ENCODE measurements at places on chromosomes 1 and 21.
A peak's percentile ranks its signal among the peaks of the same experiment; 100 is the strongest.

GRCh38 chr1:37890378-37891014 is 31.1 kb upstream of the MTF1 start:
- DNase-seq, result peak; percentile 29

- no peak for DNase-seq
These were observed 41.8 kb downstream of the ZNF281 start for GRCh38 chr1:200367841-200368534.

- no peak for DNase-seq
These were observed 44.7 kb upstream of the LYPLAL1 start for GRCh38 chr1:219128957-219129356.

DNA sequence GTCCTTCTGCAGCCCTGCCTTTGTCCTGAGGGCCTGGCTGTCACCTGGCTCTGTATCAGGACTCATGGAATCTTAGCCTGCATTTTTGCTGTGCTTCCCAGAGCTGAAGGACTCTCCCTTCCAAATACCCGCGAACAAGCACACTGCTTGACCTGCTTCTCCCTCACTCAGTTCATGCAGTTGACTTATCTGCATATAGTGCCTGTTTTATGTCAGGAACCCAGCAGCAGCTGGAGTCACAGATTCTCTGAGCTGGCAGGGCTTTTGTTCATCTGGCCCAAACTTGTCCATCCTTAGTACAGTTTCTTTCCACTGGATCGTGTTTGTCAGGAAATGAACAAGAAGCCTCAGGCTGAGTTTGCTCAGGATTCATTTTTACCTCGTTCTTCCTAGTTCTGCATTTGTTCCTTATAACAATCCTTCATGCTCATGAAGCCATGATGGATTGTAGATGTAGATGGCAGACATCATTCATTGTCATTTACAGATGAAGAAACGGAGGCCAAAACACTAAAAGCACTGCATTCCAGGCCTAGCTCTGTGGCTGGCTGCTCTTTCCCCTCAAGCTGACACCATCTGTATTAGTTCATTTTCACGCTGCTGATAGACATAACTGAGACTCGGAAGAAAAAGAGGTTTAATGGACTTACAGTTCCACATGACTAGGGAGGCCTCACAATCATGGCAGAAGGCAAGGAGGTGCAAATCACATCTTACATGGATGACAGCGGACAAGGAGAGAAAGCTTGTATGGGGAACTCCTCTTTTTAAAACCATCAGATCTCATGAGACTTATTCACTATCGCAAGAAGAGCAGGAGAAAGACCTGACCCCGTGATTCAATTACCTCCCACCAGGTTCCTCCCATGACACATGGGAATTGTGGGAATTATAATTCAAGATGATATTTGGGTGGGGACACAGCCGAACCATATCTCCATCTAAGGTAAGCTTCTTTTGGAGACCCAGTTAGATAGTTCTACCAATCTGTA is 150.9 kb downstream of the HIVEP3 start:
- no peak for DNase-seq

- DNase-seq, result no peak
These were observed 136.8 kb downstream of the GABPA start for GRCh38 chr21:25871566-25871965.

- DNase-seq, result no peak
These were observed 7.1 kb upstream of the SSBP3 start for GRCh38 chr1:54413295-54413694.

DNA sequence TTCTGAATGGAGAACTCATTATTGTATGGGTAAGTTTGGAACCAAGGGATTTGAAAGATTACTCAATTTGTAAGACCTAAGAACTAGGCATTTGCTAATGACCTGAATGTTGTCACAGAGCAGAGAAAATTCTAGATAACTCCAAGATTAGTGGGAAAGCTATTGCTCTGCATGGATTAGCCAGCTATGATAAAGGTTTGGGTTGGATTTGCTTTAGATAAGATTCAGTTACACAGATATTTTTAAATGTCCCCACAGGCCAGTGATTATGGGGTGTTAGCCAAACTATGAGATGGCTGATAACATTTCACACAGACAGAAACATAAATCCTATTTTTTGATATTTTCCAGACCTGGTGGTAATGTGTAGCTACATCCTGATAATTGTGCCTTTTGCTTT is 88.2 kb downstream of the NTPCR start:
- no peak for DNase-seq

DNA sequence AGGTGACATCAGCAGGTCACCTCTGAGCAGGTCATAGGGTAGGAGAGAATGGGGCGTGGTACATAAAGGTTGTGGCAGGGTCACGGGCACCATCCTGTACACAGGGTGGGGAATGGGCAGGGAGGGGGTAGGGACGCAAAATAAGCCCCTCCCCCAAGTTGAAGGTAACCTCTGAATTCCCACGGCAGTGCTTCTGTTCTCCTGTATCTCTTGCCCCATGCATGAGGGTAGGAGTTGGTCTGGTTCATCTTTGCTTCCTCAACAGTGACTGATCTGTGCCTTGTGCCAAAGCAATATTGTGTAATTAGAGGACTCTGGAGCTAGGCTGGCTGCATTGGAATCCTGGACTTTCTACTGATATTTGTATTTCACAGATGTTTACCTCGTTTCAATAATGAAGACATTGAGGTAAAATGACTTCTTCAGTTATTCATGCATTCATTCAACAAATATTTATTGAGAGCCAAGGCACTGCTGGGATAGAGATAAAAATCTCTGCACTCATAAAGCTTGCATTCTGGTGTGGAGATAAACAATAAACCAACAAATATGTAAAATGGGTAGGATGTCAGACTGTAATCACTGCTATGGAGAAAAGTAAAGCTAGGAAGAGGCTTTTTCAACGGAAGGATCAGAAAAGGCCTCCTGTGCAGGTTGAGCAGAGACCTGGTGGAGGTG is 18.4 kb upstream of the GFI1 start:
- no peak for DNase-seq

- no peak for DNase-seq
These were observed 28.7 kb downstream of the IFI44 start for GRCh38 chr1:78678324-78678723.

DNA sequence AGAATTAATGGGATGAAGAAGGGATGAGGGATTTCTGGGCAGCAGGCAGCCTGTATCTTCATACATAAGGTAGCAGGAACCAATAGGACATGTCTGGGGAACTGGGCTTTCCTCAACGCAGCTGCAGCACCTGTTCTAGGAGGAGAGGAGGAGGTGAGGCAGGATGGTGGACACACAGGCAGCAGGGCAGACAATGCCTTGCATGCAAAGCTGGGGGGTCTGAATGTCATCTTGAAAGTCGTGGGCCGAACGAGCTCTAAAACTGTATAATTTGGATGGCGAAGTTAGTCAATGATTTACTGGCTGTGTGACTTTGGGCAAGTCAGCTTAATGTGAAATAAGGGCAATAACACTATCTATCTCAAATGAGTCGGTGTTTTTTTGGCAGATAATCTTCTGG is 124.4 kb downstream of the BEND5 start:
- DNase-seq, result no peak

GRCh38 chr1:83760226-83761021 is 238.5 kb downstream of the TTLL7 start:
- DNase-seq, result no peak

DNA sequence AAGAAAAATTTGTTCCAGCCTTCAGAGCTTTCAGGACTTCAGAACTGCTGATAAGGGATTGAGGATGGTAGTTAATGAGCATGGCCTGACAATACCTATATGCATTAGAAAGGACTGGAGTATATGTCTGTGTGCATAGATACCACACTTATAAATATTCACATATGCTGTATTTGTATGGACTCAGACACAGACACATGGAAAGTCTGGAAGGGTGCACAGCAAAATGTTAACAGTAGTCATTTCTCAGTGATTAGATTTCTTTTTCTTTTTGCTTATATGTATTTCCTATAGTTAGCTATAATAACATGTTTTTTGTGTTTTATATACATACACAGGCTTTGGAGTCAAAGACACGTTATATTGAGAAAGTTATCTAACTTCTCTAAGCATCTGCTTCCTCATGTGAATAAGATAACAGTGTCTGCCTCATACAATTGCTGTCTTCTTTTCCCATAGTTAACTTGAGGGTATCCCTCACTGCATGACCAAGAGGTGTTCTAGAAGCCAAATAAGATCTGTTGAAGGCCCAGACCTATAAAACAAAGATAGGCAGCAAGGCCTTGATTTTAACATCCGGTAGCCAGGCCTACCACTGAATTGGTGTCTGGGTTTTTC is 31.3 kb downstream of the INPP5B start:
- no peak for DNase-seq

- DNase-seq, result no peak
These were observed 108.0 kb downstream of the HMGB4 start for GRCh38 chr1:33971913-33972312.

- DNase-seq, result no peak
These were observed 51.2 kb downstream of the EXO1 start for GRCh38 chr1:241899210-241899609.

- DNase-seq, result peak; percentile 78
These were observed 1.4 kb downstream of the KIAA0319L start for GRCh38 chr1:35555601-35556477.

GRCh38 chr1:119787776-119788175 is 19.1 kb upstream of the HMGCS2 start:
- no peak for DNase-seq

DNA sequence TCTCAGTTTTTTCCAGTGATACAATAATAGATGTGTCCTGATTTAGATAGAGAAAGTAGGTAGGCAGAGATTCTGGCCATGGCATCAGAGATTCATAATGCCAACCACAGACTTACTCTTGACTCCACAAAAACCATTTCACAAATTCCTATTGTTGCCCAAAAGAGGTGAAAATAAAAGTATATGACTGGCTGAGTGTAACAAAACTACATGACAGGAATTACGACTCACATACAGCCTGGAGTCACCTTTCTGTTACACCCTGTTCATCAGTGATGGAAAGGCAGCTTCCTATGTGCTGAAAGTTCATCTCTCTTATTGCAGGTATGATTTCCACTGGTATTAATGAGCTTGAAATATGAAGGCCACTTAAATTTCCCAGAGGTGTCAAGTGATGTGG is 72.3 kb downstream of the MPZL1 start:
- DNase-seq, result no peak

DNA sequence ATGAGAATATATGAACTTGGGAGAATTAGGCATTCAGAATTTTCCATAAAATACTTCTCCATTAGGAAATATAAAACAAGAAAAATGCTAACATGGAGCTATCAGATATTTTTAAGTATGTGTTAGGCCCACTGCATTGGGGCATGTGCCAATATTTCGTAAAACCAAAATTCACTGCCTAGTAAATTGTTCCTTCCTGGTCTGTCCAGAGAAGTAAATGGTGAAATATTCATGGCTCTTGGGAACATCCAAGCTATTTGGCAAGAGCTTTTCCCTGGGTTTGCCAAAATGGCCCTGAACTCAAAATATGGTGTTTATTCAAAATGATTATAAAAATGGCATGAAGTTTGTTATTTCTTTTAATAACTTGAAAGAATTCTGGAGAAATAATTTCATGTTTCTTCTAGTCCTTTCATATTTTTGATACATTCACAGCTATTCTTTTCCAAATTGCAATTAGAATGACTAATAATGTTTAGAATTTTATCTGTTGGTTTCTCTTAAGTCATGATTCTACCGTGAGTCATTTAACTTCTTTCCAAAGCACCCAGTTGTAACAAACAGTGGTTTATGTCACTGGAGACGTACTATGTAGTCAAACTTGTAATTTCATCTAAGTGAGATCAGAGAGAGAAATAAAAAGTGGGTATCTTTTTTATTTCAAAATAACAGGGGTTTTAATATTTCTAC is 25.7 kb upstream of the SLC19A2 start:
- DNase-seq, result no peak

GRCh38 chr1:4662723-4663122 is 8.3 kb downstream of the AJAP1 start:
- DNase-seq, result no peak

- DNase-seq, result peak; percentile 3
These were observed at the start of gene FAM89A for GRCh38 chr1:231040019-231040799. FAM89A (minus strand) TSS chr1:231040254; CDS start chr1:231040211, 43 bp downstream.

DNA sequence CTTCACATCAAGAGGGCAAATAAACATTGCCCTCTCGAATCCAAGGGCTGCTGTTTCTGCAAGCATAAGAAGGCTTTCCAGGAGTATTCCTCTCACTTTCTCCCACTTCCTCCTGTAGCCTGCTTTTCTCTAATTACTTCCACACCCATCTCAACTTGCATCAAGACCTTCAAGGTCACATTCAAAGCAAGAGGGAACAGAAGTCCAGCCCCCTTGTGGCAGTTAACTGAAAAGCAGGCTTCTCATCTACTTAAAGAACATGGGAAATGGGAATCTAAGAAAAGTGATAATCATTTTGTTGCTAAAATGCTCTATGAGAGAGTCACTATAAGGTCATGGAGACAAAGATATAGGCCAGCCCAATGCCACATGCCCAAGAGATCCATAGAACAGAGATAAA is 874.4 kb downstream of the KCNT2 start:
- DNase-seq, result no peak

Measured in NCI-H1105 treated with DMSO at 0.1 percent for 48 hours (cell line).